ENCODE measurements at places on chromosomes 3 and 15.
A peak's percentile ranks its signal among the peaks of the same experiment; 100 is the strongest.

- no peak for DNase-seq
These were observed 35.8 kb downstream of the PEAK1 start for GRCh38 chr15:77384086-77384485.

DNA sequence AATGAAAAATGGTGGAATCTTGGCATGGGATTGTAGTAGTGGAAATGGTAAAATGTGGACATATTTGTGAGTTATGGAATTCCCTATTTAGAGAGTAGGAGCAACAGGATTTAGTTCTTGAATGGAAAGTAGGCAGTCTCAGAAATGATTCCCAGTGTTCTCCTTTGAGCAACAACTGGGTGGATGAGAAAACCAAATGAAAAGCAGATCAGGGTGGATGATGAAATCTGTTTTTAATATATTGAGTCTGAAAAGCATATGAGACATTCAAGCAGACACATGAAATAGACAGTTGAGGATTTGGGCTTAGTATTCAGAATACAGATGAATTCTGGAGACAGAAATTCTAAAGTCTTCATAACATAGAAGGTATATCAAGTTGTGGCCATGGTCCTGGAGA lies 451.3 kb downstream of the LPP start:
- DNase-seq = no peak

DNA sequence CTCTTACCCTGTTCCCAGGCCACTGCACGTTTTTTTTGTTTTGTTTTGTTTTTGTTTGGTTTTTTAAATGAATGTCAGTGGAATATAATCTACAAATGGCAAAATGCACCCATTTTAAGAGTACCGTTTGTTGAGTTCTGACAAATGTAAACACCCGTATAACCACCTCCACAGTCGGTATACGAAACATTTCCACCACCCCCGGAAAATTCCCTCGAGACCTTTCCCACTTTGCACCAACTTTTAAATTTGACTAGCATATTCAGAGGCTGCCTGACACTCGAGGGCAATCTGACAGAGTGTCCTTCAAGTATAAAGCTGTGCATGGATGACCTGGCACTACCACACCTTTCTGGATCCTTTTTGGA lies 613 bp upstream of the ARHGEF3 start:
- no peak for DNase-seq

DNA sequence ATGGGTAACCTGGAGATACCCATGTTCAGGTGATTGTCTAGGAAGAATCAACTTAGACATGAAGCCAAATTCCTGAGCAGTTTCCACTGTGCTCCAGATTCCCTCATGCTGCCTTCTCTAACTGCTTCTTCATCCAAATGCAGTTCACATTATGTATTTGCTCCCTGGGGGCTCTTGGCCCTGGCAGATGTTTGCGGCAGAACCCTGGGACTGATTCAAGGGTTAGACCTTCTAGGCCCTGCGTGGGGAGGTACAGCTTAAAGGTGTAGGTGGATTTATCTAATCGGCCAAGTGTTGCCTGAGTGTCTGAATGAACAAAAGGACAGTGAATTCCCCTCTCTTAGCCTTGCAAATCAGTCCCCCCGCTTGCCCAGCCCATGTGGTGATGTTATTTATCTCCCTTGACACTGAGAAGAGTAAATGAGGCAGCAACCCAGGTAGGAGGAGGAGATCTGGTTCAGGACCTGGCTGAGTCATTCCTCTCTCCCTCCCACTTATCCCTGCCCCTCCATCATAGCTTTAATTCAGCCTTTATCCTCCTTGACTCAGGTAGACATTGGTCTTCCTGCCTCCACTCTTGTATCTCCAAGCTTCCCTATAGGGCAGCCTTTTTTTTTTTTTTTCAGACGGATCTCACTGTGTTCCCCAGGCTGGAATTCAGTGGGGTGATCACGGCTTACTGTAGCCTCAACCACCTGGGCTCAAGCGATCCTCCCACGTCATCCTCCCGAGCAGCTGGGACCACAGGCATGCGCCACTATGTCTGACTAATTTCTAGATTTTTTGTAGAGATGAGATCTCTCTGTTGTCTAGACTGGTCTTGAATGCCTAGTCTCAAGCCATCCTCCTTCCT lies 54.8 kb downstream of the MAGEF1 start:
- peak; percentile 24 for DNase-seq

DNA sequence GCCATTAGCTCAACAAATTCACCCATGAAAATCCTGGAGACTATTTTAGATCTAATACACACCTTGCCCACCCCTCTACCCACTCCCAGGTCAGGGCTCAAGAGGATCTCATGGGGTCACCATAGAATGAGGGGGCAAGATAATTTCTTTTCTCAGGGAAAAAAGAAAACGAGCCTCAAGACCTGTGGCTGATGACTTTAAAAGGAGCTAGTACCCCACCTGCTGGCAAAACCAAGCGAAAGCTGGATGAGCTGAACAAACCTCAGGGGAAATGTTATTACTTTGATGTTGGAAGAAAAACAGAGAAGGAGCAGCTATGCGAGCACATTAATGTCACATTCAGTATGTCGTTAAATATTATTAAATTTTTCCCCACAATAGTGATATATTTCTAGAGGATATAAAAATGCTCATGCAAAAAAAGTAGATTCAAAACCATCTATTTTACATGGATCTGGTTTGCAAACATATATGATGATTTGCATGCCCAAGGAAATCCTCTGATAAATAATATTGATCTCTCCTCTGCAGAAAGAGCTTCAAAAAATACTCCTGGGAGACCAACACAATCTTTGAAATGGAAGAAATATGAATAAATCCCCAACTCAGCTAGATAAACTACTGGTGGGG lies 37.7 kb downstream of the PLD1 start:
- DNase-seq = no peak

GRCh38 chr3:58242340-58242739 lies 4.7 kb downstream of the ABHD6 start:
- DNase-seq = peak; percentile 22

DNA sequence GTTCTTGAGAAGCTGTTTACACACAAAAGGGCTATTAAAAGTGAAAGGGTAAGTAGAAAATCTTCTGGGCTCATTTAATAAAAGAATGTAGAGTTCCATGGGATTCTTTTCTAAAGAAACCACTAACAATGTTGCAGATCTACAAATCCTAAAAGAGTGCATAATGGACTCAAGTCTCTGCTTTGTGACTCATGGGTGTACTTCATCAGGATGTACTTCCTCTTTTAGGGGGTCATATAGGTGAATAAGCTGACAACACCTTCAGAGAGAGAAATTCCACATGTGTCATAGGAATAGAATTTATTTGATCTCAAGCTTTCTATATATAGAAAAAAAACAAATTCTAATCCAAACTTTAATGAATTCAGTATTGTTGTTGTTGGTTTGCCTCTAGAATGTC lies 355.5 kb downstream of the TIGIT start:
- peak; percentile 71 for DNase-seq

- peak; percentile 16 for DNase-seq
These were observed 7.0 kb downstream of the SCAPER start for GRCh38 chr15:76898102-76898501.

DNA sequence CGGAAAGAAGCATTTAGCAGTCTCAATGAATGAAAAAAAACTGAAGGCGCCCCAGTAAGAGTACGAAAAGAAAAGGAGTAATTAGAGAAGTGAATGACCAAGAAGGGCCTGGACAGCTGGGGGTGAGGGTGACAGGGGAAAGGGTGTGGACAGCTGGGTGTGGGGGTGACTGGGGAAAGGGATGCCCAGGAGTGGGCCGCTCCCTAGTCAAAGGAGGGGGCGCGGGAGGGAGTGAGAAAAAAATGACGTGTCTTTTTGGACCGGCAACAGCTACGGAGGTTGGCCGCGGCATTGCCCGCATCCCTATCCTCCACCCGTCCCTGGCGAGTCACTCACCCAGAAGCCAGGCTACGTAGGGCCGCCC lies 274 bp upstream of the ZCWPW2 start:
- peak; percentile 68 for DNase-seq

GRCh38 chr15:99403597-99403996 lies 152.3 kb downstream of the LRRC28 start:
- DNase-seq = no peak

GRCh38 chr15:99631255-99631654 lies 65.5 kb downstream of the MEF2A start:
- DNase-seq = no peak

DNA sequence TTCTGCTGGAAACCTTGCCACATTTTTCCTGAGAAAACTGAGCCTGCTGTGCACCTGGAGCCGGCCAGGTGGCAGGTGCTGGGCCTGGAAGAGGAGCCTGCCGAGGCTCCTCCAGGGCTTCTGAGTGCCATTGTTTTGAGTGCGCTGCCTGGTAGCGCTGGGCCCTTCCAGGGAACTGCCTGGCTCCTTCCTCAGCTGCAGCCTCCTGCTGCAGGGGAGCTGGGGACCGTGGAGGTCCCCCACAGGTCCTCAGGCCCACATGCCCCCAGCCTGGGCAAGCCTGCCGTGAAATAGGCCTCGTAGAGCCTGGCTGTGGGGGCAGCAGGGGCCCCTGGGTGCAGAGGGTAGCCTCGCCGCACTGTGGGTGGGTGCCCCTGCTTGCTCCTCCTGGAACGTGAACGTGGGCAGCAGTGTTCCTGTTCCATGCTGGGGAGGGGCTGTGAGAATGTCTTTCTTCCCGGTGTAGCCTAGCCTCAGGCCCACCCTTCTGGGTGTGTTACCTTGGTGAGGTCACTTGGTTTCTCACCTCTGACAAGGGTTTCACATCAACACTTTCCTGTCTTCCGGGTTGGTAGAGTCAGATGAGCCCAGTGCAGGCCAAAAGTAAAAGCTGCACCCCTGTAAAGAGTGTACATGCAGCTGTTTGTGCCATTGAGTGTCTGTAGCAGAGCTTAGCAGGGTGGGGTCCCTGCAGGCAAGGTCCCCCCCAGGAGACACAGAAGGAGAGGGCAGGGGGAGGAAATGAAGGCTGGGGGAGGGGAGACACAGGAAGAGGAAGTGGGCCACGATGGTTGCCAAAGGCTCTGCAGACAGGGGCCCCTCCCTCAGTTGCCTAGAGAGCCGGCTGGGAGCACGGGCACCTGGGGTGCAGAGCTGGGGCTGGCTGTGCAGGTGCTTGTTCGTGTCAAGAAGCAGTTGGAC lies 34.5 kb downstream of the KLF13 start:
- no peak for DNase-seq

GRCh38 chr3:113436809-113437208 lies 4.5 kb downstream of the CFAP44 start:
- DNase-seq = peak; percentile 26

GRCh38 chr15:63909819-63910437 lies 76.2 kb upstream of the HERC1 start:
- no peak for DNase-seq

DNA sequence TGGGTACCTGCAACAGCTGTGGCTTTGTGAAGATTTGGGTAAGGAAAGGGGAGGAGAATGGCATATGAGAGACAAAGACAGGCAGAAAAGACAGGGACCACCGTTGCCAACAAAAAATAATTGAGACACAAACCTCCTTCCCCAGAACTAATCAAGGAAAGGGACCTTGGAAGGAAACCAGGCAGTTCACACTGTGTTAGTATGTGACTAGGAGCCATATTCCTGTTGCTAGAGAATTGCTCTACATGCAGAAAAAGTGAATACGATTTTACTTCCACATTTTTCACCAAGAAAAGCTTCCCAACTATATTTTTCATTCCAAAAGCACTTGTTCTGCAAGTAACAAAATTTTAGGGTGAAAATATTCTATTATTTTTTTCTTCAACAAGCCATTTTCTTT lies 393.7 kb upstream of the ADAMTS9 start:
- DNase-seq = no peak

GRCh38 chr3:167114619-167115018 lies 265.5 kb downstream of the ZBBX start:
- DNase-seq = no peak

DNA sequence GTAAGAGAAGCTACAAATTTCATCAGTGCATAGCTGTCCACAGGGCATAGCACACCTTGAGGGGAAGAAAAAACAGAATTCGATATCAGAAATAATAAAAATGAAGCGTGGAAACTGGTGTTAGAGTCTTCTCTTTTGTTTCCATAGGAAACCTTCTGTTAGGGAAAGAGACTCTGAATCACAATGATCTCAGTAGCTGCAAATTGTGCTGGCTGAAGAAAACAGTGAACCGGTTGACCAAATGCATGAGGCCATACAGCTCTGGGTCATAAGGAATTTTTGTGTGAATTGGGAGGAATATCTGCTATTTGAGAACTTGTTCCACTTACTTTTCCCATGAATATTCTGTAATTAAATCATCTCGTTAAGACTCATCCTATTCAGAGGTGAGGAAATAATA lies 580.2 kb upstream of the NECTIN3 start:
- DNase-seq = no peak

GRCh38 chr3:141392897-141393734 lies 24.8 kb downstream of the ZBTB38 start:
- DNase-seq = no peak

GRCh38 chr3:188853856-188854771 lies 317.7 kb upstream of the TPRG1 start:
- peak; percentile 62 for DNase-seq

DNA sequence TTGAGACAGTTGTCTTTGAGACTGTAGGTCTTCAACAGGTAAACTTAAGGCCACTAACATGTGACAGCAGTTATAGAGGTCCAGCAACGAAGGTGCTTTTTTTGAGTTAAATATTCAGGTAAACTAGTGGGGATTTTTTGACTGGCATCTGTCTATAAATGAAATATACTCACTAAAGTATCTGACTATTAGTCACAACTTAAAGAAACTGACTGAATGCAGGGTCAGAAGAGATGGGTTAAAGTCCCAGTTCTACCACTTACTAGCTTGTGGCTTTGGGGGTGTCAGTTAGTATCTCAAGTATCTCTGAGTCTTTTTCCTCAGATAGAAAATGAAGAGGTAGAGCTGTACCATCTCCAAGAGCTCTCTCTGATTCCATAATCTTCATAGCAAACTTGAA lies 18.0 kb downstream of the MIX23 start:
- DNase-seq = no peak

GRCh38 chr3:138946663-138947494 lies at the start of the genes FOXL2 and FOXL2NB:
Gene FOXL2, minus strand, starts transcription at chr3:138947137. Its CDS starts 415 bp downstream, at chr3:138946722.
Gene FOXL2NB, plus strand, starts transcription at chr3:138947217. Its CDS starts 148 bp downstream, at chr3:138947365.
- DNase-seq = no peak

- DNase-seq = no peak
These were observed 2.7 kb downstream of the ZNF654 start for GRCh38 chr3:88061746-88062145.

GRCh38 chr15:63255489-63255990 lies 21.9 kb upstream of the APH1B start:
- DNase-seq = no peak

DNA sequence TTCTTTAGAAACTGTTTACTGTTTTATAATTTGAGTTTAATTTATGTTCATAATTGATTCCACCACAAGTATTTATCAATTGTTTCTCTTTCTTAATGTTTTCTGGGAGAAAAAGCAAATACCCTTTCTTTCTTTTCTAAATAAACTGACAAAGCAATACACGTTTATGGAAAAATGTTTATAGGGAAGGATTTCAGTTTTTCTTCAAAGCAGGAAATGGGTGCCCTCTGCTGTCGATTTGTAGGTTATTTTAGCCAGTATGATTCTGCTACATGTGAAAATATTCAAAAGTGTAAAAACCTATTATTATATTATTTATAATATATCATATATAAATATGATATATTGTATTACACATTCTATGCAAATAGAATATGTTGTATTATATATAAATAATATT lies 921.0 kb upstream of the ROBO1 start:
- no peak for DNase-seq

Measured in epithelial cell of prostate (primary cell).